ENCODE measurements at places on chromosomes 16 and 17. TPM values are rescaled to one million over a fixed set of nuclear protein-coding genes. Genes with fewer than 3 reads are reported as not detected.

Gene NUPR1
- 25.2 TPM for total RNA-seq

Gene MYO18A
- 85.0 TPM for total RNA-seq

Gene COG1
- 24.5 TPM for total RNA-seq

Gene KRTAP16-1
- total RNA-seq, result not detected

Gene CCDC144A
- 1.8 TPM for total RNA-seq

Gene KIF18B
- 0.81 TPM for total RNA-seq

Gene DBF4B
- total RNA-seq, result 2.7 TPM

Gene ARHGAP44
- 1.6 TPM for total RNA-seq
